ENCODE measurements at places on chromosomes 11 and 22.

GRCh38 chr22:22666307-22667091 is 22.1 kb downstream of the GGTLC2 start:
- peak; percentile 18 for DNase-seq

DNA sequence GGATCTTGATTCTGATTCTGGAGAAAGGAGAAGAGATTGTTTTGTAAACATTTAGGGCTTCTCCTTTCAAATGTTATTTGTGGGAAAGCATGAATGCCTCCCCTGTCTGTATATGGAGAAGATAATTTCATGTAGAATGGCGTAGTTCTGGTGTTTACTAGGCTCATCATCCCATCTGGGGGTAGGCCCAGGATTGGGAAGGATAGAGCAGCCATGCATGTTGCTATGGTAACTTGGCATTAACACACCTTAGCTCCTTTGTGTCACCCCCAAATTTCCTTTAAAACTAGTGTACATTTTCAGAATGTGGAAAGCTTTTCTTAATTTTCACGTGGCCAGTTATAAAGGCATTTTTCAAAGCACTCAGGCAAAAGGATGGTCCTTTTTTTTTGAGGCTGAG is 57.5 kb upstream of the EED start:
- no peak for DNase-seq

- DNase-seq: no peak
Observed at GRCh38 chr11:131845255-131845654, 474.8 kb downstream of the NTM start.

DNA sequence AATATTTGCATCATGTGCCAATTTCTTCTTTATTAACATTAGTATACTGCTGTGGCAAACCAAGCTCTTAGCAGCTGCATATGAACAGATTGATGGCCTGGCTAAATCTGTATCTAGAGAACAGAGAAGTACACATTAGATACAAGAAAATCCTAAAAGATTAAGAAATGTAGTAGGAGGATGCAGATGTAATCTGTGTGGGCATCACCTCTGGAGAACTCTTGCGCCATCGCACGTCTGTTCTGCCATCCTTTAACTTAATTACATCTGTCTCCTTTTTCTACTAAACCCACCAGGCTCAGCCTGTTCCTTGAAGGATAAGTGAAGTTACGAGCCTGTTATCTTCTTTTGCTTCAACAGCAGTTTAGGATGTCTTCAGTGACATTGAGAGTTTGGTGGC is 196.4 kb upstream of the PITPNB start:
- DNase-seq: no peak

GRCh38 chr22:40654522-40655167 is 18.1 kb upstream of the MRTFA start:
- DNase-seq: no peak

GRCh38 chr11:58125469-58125868 is at the start of gene OR9I1:
Gene OR9I1, minus strand, starts transcription at chr11:58125530. Its CDS starts 6,086 bp downstream, at chr11:58119444.
- no peak for DNase-seq

DNA sequence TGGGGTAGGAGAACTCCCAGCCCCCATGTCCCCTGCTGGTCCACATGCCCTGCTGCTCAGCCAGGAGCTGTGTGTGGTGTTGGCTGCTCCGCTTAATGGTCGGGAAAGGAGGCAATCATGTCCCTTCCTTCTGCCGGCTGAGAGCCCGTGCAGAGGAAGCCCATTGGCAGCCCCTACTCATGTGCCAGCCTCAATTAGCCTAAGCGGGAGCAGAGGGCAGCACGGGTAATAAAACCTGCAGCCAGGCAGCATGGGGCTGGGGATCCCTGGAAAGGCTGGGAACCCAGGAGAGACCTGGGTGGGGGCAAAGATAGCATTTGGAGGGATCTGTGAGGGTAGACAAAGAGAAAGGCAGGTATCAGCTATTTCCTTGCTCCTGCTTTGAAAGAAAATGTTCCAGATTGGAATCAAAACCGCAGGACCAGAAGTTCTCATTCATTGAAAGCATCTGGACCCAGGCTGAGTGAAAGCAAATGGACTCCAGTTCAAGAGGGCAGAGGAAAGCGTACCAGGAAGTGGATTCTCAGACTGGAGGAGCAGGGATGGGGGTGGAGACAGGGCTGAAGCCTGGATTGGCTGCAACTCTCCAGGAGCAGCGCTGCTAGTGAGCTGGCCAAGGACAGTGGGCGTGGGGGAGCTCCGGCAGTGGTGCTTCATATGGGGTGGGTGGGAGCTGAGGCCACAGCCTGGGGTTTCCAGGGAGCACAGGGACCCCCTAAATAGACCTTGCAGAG is 103.4 kb upstream of the NECTIN1 start:
- no peak for DNase-seq

DNA sequence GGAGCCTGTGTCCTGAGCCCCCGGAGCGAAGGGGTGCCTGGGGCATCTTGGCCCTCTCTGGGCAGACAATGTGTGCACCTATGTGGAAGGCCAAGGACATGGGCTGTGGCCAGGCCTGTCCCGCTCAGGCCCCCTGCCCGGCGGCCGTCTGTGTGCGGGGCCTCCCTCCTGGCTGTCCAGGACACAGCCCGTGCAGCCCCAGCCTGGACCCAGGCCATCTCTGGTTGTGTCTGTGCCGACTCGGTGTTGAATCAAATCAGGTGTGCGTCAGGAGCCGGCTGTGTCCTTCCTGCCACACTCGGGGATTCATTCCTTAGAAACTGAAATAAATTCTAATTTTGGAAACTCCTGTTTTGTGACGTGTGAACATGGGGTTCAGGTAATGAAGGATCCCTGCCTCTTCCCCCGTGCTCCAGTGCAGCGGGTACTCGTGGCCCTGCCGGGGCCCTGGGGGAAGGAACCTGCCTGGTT is 1.5 kb upstream of the SELENOO start:
- DNase-seq: no peak

GRCh38 chr11:122192634-122193255 is 76.7 kb upstream of the BLID start:
- no peak for DNase-seq

GRCh38 chr22:37379722-37380121 is 47.6 kb downstream of the ELFN2 start:
- DNase-seq: no peak

GRCh38 chr11:111530091-111530490 is 10.4 kb upstream of the LAYN start:
- DNase-seq: no peak

- no peak for DNase-seq
Observed at GRCh38 chr11:131998020-131998419, 627.6 kb downstream of the NTM start.

- DNase-seq: no peak
Observed at GRCh38 chr11:129643031-129643721, 172.5 kb upstream of the TMEM45B start.

DNA sequence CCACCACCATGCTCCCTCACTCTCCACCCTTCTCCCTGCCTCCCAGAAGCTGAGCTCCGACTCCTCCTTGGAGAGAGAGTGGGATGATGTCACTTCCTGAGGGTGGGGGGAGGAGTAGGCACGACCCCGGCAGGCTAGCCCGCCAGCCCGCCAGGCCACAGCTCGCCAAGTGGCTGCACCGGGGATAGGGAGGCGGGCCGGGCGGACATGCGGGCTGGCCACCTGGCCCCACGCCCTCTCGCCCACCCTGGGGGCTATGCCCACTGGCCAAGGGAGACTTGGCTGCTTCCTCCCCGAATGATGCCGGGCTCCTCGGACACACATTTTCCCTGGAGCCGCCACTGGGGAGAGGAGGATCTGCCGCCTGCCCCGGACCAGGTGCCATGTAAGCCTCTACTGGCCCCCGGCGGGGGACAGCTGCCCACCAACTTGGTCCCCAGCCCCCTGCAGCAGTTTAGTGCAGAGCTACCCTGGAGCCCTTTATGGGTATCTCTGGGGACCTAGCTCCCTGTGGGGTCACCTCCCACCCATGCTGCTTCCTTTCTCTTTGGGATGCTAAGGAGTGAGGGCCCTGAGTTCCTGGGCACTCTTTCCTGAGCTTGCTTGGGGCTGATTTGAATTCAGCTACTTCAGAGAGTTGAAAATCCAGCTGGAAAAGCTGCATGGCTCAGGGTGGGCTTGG is 33.7 kb upstream of the MYRF start:
- DNase-seq: peak; percentile 62

- peak; percentile 47 for DNase-seq
Observed at GRCh38 chr11:110833033-110833484, 120.8 kb upstream of the ARHGAP20 start.

DNA sequence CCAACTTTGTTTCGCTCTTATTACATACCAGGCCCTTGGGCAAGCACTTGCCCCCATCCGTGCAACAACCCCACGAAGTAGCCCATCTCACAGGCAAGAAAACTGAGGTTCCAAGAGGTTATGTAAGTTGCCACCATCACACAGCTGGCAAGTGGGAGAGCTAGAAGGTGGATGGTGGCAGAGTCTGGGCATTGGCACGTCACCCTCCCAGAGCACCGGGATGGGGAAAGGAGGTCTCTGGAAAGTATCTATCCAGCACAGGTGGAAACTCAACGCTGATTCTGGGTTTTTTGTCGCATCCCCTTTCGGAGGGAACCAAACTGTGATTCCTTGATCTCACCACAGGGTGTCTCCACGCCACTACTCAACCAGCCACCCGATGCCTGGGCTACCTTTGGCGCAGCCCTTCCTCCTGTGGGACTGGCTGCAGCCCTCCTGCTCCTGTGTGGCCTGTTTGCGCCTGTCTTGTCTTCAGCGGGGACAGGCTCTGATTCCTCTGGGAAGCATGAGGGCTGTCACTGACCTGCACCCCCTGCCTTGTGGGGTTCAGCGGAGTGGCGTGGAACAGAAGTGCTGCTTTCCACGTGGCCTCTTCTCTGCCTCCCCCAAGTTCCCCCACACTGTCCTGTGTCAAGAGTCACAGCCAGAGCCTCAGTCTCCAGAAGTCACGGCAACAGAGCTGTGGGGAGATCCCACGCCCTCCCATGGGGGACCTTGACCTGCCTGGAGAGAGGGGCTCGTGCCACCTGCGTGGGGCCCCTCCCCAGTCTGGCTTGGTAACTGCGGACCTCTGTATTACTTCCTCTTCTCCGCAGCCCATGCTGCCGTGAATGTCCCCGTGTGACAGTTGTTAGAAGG is 34.4 kb upstream of the TRIM29 start:
- peak; percentile 78 for DNase-seq

GRCh38 chr11:63508009-63508408 is 2.1 kb downstream of the LGALS12 start:
- no peak for DNase-seq

GRCh38 chr11:111391328-111392124 is 12.5 kb upstream of the POU2AF1 start:
- no peak for DNase-seq

DNA sequence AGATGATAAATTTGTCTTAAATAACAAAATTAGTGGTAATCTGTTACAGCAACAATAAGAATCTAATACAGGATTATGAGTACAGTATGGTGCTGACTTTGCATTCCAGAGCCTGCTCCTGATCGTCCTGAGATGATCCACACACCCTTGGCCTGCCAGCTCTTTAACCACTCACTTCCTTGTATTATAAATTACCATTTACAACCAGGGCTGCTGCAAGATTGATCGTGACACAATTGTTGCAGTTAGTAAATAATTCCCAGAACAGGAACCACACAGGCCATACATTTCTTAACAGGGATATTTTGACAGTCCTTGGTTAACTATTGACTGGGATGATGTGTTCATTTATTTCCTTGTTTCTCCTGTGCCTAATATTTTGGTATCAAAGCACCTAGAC is 3.8 kb upstream of the CBLIF start:
- DNase-seq: no peak

GRCh38 chr11:69280994-69281393 is 13.0 kb upstream of the MYEOV start:
- DNase-seq: no peak

GRCh38 chr11:19474954-19475721 is 234.4 kb upstream of the E2F8 start:
- no peak for DNase-seq

DNA sequence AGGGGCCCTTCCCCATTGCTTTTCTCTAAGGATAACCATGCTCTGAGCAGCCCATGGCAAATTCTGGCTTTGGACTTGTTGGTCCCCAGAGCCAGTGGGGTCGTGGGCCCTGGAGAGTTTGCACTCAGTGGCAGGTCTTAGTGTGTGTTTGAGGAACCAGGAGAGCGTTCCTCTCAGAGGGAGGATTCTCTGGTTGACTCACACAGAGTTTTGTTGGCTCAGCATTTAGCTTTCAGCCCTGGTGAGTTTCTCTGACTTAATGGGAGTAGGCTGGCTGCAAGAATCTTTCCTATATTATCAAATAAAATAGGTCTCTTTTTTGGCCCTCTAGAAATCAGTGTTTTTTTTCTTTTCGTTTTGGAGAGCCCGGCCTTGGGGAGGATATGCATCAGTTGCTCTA is 20.9 kb downstream of the ST14 start:
- no peak for DNase-seq

GRCh38 chr11:8296872-8297271 is 33.2 kb upstream of the LMO1 start:
- DNase-seq: no peak

DNA sequence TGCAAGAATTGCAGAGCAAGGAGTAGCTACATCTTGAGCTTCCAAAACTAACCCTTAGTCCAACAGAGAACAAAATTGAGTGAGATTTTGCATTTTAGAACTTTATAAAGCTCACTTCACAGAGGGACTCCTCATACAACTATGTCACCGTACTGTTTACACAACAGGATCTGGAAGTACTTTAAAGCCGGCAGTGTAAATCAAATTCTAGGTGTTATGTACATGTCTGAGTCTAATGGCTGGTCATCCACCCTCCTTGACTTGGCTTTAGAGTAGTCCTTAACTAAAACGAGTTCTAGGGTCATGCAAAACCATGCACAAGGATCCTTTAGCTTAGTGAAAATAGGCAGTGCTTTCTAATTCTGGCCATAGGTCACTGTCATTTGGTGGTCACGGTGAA is 23.5 kb downstream of the IRAG1 start:
- DNase-seq: no peak

GRCh38 chr22:19756288-19757128 is 4.1 kb upstream of the TBX1 start:
- DNase-seq: no peak

- no peak for DNase-seq
Observed at GRCh38 chr22:48896766-48897644, 930.7 kb downstream of the BRD1 start.

DNA sequence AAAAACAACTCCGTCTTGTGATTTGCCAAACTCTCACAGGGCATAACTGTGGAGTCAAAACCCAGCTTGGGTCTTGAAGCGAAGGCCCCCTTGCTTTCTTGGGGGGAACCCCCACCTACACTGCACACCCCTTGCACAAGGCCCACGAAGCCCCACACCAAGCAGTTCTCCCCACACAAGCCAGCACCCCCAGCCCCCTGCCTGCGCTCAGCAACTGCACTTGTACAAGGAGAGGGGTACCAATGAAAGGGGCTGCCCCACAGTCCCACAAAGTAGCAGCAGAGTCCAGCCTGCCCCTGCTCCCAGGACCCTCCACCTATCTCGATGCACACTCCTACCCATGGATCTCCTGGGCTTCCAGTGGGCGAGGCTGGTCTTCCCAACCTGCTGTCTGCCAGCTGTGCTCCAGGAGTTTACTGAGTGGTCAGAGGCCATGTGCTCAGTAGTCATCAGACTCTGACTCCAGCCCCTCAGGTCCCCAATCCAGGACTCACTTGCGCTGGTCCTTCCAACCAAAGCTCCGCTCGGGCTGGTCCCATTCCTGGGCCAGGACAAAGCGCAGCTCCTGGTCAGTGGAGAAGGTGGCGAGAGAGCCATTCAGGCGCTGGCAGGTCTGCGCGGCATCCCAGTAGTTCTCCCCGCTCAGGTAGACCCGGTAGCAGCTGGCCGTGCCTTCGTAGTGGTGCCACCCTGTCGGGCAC is 57.7 kb downstream of the DGCR2 start:
- DNase-seq: no peak

- DNase-seq: no peak
Observed at GRCh38 chr11:75667831-75668450, 897 bp downstream of the MAP6 start.
